ENCODE measurements at places on chromosomes 1 and 21.

DNA sequence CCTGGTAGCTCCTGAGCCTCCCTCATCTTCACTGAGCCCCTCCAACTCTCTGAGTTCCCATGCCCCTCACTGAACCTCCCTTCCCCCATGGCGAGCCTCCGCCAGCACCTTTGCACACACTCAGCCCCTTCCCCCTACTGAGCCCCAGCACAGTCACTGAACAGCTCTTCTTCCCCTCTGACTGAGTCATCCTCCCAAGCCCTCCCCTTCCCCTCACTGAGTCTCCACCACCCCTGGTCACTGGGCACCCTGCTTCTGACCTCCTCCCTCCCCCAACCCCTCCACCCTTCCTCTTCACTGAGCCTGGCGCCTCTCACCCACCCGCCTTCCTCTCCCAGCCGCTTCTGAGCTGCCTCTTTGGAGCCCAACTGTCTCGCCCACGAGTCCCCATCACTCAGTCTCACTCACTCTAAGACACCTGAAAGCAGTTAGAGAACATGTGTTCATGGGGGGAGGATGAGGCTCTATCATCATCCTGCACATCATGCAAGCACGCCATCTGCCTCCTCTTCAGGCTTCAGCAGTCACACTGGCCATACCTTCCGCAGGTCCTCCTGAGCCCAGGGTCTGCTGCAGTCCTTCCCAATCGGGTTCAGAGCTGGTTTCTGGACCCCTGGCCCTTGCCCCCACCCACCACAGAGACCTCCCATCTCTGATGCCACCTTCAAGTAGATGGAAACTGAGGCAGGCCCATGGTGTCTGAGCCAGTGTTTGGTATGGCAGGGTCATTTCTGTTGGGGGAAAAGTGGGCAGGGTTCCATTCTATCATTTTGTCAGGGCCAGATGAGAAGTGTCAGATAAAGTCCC lies 2.0 kb upstream of the TRNP1 start:
- peak; percentile 48 for DNase-seq

DNA sequence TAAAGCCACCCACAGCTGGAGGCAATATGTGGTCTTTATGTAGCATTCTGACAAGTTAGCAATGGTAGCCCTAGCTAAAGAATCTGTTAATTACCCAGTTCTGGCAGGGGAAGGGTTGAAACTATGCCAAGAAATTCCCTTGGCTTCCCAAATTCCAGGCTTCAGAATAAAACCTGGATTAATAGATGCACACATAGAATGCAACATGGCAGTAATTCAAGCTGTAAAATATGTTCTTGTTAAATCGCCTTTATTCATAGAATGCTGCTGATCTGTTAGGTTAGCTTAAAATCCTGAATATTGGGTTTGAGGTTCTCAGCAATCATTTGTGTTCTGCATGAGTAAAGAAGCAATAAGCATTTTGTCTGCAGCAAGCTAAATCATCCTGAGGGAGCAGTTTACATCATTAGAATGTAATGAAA lies 80.1 kb downstream of the ZNF326 start:
- no peak for DNase-seq

DNA sequence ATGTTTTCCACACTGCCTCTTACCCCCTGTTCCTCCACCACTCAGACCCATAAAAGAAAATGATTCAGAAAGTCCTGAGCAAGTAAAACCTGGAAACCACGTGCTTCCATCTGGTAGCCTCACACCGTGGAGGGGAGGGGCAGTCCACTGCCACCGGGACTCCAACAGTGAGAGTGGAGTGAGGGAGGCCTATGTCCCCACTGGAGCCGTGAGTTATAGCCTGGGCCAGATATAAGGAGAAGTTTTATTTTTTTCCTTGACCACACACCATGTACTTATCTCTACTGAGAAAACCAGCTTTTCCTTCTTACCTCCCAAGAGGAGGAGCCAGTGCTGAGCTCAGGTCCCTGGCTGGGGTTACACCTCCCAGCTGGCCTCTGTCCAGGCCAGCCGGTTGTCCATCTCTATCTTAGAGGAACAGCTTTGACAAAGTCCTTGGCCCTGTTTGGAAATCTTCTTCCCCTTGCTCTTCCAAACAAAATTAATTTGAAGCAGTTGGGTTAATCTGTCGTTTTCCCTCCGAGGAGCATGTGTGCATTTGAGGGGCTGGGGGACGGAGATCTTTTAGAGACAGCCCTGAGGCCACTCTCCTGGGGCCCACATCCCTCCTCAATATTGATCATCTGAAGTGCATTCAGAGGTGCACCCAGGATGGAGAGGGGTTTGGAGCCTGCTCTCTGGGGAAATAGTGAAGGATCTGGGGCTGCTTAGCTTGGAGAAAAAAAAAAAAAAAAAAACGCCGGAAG lies 49.1 kb upstream of the SERBP1 start:
- DNase-seq, result peak; percentile 30

- DNase-seq, result no peak
These were observed 346.8 kb downstream of the RRAGC start for GRCh38 chr1:38512789-38513188.

- DNase-seq, result no peak
These were observed 106.6 kb upstream of the BARHL2 start for GRCh38 chr1:90823686-90824085.
